ENCODE measurements at places on chromosomes 1 and 21.

- DNase-seq = no peak
These were observed 24.4 kb upstream of the LEPR start for GRCh38 chr1:65395887-65396612.

DNA sequence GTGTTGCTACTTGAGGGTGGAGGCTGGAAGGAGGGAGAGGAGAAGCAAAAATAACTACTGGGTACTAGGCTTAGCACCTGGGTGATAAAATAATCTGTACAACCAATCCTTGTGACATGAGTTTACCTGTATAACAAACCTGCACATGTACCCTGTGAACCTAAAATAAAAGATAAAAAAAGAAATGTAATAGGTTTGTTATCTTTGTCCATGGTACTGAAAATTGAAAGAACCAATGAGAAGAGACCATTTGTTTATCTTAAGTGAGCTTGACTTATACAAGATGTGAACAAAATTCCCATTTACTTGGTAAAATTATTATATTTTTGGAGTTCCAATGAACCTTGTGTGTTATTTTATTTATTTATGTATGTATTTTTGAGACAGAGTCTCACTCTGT is 11.1 kb upstream of the USP25 start:
- DNase-seq = no peak

DNA sequence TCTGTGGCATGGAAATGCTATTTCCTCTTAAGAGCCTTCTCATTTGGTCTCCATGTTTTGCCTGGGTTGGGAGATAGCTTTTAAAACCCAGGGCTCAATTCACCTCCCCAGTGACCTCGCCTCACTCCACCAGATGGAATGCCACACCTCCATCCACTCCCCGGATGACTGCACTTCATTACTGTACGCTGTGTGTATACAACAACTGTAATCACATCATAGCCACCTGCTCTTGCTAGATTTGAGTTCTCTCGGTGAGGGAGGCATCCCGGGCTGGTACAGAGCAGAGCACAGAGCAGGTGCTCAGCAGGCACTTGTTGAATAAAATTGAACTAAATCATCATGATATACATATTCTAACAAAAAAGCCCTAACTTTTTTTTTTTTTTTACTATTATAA is 26.0 kb downstream of the SDE2 start:
- DNase-seq = no peak

GRCh38 chr1:150875197-150876118 is 941 bp downstream of the ARNT start:
- DNase-seq = no peak

DNA sequence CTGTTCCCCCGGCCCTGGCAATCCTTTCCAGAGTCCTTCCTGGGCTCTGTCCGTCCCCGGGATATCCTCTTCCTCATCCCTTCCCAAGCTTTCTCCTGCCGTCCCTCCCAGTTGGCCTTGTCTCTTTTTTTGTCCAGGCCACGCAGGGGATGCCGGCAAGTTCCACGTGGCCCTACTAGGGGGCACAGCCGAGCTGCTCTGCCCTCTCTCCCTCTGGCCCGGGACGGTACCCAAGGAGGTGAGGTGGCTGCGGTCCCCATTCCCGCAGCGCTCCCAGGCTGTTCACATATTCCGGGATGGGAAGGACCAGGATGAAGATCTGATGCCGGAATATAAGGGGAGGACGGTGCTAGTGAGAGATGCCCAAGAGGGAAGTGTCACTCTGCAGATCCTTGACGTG is 13.4 kb upstream of the SVBP start:
- DNase-seq = no peak

DNA sequence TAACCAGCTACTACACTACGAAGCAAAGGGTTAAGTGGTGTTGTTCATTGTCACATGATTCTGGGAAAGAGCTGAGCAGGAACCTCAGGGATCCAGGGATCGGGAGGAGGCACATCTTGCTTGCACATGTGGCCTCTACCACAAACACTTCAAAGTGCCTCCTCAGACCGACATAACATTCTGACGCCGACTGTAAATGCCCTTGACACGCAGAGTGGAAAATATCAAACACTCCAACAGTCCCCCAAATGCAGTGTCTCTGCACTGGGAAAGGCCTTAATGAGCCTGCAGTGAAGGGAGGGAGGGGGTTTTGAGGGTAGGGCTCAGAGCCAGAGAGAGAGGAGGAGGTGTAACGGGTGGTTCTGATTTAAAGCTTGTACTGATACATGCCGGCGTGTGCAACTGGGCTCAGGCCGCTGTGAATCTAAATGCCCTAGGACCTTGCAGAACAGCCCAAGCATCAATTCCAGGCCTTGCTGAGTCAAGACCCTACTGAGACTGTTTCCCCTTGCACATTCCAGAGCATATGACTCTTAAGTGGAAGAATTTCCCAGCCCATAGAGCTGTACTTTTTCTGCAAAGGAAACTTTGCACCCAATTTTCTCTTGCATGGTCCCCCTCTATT is 163.7 kb downstream of the NTMT2 start:
- DNase-seq = no peak
